ENCODE measurements at places on chromosomes 16 and 17. TPM values are rescaled to one million over a fixed set of nuclear protein-coding genes. Genes with fewer than 3 reads are reported as not detected.

The TBC1D3L gene
- total RNA-seq: 3.4 TPM

The B9D1 gene
- total RNA-seq: 28.0 TPM

The ABCA10 gene
- 3.9 TPM for total RNA-seq

The SPOP gene
- total RNA-seq: 83.8 TPM

The TBC1D28 gene
- total RNA-seq: not detected

The SPAG5 gene
- 6.5 TPM for total RNA-seq

The KRTAP9-3 gene
- not detected for total RNA-seq

The ASB16 gene
- under 0.01 TPM for total RNA-seq

The RUNDC3A gene
- total RNA-seq: not detected

The CCR7 gene
- under 0.01 TPM for total RNA-seq

The OR4D1 gene
- total RNA-seq: not detected

The CCL3 gene
- not detected for total RNA-seq

The GGA3 gene
- total RNA-seq: 6.8 TPM

The VASN gene
- total RNA-seq: 77.5 TPM

The TBC1D3E gene
- not detected for total RNA-seq

The GCGR gene
- total RNA-seq: not detected

The CACNG3 gene
- not detected for total RNA-seq

The CCL1 gene
- not detected for total RNA-seq

The NTN3 gene
- 0.19 TPM for total RNA-seq

The SLC22A31 gene
- 0.85 TPM for total RNA-seq

The FAM234A gene
- total RNA-seq: 91.3 TPM

The LGALS9 gene
- 2.5 TPM for total RNA-seq

The TCAP gene
- 0.19 TPM for total RNA-seq

The SHBG gene
- total RNA-seq: 0.28 TPM

The SLC25A39 gene
- 83.4 TPM for total RNA-seq

The MARVELD3 gene
- not detected for total RNA-seq

The EMP2 gene
- total RNA-seq: 10.7 TPM

The KRTAP4-1 gene
- not detected for total RNA-seq

The BCO1 gene
- not detected for total RNA-seq

The CYGB gene
- 25.1 TPM for total RNA-seq

Measured in regular cardiac myocyte (primary cell).